Activated effector memory CD4-positive, alpha-beta T cell treated with Interleukin-2 at 50 U/mL for 16 hours (primary cell): ENCODE measurements at places on chromosomes 1 and 21.

DNA sequence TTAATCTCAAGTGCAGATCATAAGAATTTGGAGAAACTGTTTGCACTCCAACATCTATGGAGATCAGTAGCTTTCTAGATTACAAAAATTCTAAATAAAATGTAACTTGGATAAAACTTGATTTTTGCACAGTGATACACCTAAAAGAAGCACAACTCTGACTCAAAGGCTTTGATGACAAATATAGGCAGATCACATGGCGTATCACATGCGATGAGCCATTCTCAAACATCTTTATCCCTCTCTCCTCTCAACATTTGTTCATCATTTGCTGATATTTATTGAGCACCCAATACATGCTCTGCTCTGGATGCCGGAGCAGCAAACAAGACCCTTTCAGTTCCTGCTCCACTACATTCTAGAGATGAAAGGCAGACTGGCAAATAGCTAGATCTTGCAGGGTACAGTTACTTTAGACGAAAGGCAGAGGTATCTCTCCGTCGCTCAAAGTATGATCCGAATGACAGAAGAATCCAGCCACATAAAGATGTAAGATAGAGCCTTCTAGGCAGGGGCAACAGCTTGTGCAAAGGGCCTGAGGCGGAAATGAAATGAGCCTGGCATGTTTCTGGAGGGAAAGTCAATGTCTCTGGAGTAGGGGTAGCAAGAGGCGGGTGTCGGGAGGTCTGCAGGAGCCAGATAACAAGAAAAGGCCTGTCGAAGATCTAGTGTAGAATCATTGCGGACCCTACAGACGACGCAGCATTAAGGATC is 145.8 kb upstream of the ERRFI1 start:
- DNase-seq, result no peak

- no peak for DNase-seq
These were observed 19.7 kb upstream of the RIPK4 start for GRCh38 chr21:41786509-41786987.

- DNase-seq, result no peak
These were observed 89.0 kb downstream of the PSMG1 start for GRCh38 chr21:39094087-39094780.

DNA sequence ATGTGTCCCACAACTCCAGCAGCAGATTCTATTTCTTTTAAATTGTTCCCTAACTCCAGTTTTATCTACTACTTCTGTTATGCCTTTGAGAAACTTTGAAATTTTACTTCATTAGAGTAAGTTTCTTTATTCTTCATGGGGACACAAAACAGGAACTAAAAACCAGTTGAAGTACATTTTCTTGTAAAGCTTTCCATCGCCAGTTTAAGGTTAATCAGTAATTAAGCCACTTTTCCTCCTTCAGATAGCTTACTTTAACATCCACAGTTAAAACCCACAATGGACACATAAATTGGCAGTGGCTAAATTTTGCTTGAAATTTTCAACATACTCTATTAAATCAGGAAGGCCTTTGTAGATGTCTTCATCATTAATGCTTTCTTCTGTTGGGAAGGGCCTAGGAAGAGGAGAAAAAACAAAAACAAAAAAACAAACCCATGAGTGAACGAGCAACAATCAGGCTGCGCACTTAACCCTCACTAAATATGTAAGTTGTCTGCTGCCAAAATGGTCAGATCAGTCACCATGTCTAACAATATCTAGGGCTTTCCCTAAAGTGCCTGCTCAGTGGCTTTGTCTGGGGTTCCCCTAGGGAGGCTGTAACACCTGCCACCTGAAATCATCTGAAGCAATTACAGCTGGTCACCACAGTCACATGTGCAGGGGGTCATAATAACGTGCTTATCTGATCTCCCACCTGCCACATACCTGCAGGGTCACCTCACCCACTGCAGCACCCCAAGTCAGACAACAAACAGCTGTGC is 187.9 kb downstream of the VAV3 start:
- no peak for DNase-seq

DNA sequence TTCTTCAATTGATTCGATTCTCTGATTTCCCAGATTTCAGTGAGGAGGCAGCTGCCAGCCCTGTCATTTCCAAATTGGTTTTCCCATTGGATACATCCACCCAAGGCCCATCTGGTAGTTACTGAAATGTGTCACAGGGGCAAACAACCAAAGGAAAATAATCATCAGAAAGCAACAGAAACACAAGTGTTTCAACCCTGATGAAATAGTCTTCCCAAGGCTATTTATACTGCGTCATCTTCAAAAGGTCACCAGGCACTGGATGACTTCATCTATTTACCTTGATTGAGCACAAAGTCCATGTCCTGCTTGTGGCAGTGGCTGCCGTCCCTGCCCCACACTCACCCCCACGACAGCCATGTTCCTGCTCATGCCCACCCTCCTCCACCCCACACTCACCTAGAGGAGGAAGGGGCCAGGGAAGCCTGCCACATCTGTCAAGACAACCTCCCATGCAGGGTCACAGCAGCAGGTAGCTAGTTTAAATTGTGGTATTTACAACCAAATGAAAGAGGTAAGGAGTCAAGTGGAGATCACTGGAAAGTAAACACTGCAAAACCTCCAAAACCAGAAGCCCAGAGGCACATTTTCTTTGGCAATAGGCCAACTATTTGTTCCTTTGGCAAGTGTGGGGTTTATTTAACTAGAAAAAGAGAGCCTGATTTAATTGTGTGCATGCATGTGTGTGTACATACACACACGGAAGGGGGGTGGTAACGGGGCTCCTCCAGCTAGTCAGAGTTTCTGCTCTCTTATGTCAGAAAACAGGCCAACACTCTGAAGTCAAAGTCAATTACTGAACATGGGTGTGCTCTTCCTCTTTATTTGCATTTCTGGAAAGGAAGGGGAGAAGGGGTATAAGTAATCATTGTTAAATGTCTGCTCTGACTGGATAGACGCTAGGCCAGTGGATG is 49.5 kb upstream of the RAB4A start:
- DNase-seq, result no peak

- DNase-seq, result no peak
These were observed 9.8 kb downstream of the ABCG1 start for GRCh38 chr21:42228709-42229220.

DNA sequence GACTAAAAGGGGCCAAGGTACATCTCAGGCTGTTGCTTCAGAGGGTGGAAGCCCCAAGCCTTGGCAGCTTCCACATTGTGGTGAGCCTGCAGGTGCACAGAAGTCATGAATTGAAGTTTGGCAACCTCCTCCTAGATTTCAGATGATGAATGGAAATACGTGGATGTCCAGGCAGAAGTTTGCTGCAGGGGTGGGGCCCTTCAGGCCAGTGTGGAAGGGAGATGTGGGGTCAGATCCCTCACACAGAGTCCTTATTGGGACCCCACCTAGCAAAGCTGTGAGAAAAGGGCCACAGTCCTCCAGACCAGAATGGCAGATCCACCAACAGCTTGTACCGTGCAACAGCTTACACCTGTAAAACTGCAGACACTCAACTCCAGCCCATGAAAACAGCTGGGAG is 67.4 kb upstream of the PTGS2 start:
- DNase-seq, result no peak

GRCh38 chr1:117312453-117313138 is 54.7 kb upstream of the MAN1A2 start:
- no peak for DNase-seq

GRCh38 chr1:242435200-242435599 is 89.3 kb downstream of the PLD5 start:
- no peak for DNase-seq

- no peak for DNase-seq
These were observed 1.4 kb downstream of the PEA15 start for GRCh38 chr1:160206421-160207117.

DNA sequence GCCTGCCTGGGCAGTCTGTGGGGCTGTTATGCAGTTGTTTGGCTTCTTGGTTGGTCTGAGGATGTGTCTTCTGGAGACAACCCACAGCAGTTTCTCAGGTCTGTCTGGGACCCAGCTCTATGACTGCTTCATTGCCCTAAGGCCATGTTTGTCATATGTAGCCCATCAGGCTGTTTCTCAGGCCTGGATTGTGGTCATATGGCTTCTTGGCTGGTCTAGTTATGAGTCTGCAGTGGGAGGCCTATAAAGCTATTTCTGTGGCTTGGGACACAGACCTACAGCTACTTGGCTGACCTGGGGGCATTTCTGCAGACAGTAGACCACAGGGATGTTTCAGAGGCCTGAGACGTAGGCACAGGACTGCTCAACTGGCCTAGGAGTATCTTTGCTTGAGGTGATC is 41.5 kb downstream of the CHIA start:
- no peak for DNase-seq

- no peak for DNase-seq
These were observed 48.9 kb upstream of the MROH9 start for GRCh38 chr1:170886460-170886859.

DNA sequence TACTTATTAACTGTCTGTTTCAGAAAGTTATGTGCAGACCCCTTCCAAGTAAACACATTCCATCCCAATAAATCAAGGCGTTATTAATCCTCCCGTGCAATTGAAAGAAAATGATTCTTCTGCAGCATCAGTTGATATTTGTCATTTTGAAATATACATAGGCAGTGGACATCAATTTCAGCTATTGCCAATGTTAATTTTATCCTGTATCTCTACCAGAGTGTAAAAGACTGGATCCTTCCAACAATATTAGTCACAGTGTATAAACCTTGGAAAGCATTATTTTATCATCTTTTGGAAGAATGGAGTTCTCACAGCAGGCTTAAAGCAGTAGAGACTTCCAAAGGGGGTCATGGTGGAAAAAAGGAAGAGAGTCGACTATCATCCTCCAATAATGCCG is 150.4 kb downstream of the CYYR1 start:
- DNase-seq, result no peak

- no peak for DNase-seq
These were observed 7.8 kb downstream of the DMRTA2 start for GRCh38 chr1:50415235-50416149.
